ENCODE measurements at places on chromosomes 16 and 17.

DNA sequence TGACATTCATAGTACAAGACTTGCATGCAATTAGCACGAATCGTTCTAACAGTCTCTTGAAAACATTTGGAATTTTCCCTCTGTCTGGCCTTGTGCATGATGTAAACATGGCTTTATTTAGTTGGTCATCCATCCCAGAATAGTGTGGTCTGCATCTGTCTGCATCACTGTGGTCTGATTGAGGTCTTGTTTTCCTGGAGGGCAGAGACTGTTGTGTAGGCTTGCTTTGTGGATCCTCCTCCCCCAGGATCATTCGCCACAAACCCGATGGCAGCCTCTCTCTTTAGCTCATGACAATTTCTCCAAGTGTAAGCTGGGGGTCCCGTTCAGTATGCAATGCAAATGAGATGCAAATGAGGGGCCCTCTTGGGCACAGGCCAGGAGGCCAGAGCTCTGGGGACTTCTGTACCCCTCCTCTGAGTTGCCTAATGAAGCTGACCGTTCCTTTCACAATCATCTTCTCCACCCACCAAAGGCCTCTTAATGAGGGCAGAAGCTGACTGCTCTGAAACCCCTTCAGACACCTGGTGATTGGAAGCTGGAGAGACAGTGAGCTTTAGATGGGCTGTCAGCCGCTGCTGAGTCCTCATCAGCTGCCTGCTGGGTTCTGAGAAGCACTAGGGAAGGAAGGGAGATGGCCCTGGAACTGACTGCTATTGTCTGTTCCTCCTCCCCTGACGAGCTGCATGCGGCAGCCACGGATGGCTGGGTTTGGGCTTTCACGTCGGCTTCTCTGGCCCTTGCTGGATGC is 201.2 kb upstream of the CACNG3 start:
- DNase-seq: no peak

DNA sequence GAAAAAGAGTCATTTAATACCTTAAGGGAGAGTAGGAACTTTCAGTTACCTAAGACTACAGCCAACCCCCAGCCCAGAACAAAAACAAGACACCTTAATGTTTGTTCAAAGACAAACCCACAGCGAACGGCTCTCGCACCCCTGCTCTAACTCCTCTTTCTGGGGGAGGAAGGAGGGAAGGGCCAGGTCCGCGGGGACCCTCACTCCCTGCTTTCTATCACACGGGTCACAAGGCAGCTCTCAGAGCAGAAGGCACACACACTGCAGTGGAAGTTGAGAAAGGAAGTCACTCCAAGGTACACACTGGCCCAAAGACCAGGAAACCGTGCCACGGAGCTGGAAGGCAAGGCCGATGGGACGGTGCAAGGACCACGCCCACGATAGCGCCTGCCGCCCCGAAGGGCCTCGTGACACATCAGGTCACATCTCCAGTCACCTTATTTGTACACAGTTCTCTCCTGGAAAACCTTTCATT is 10.0 kb downstream of the LITAFD start:
- DNase-seq: no peak

DNA sequence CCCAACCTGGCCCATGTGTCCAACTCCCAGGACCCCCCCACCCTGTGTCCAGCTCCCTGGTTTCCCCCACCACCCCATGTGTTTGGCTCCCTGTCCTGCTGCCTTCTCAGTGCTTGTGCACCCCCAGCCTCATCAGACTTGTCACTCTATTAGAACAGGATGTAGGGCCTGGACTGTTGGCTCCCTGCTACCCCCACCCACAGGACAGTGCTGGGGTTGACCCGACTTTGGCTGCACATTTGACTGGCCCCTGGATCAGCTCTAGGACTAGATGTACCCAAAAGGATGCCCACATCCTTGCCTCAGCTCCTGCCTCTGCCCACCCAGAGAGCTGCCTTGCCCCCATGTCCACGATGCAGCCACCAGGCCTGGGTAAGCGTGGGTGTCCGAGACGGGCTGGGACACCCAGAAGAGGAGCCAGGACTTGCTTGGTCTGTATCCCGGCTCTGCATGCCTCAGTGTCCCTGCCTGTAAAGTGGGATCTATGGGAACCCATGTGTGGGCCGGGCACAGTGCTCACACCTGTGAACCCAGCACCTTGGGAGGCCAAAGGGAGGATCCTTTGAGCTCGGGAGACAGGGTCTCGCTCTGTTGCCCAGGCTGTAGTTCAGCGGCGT is 1.5 kb upstream of the CCDC57 start:
- DNase-seq: no peak

DNA sequence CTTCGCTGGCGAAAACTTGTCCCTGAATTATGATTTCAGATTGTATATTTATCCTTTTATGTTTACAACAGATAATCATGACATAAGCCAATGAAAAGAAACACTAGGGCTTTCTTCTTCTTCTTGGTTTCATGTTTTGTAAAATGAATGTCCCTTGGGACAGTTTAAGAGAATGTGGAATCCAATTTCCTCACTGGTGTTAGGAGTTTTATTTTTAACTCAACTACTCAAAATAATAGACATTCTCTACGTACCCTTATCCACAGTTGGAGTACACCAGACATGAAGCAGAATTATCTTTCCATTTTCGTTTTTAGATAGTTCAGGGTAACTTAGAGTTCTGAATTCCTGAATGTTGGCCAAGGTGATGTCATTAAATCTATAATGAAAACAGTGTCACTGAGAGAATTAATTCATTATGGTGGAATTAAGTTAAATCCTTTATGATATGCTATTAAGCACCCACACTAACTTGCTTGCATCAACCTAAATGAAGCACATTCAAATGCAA is 43.4 kb downstream of the IRX6 start:
- no peak for DNase-seq

- peak; percentile 76 for DNase-seq
Measured at GRCh38 chr17:72592242-72592966, 471.6 kb downstream of the SOX9 start.

DNA sequence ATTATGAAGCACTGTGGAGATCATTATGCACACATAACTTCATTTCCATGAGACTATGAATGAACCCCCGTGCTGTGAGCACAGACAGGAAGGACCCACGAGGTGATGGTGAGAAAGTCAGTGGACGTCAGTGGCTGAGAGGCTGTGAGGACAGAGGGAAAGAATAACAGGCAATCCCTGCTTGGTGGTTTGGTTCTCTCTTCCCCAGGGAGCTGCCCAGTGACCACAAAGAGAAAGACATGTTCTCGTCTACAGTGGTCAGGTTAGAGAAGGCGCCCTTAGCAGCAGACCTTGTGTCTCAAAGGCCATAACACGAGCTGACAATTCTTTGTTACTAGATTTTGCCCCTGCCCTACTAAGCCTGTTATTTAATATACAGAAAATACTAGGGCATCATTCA is 609.2 kb downstream of the TOX3 start:
- DNase-seq: no peak

DNA sequence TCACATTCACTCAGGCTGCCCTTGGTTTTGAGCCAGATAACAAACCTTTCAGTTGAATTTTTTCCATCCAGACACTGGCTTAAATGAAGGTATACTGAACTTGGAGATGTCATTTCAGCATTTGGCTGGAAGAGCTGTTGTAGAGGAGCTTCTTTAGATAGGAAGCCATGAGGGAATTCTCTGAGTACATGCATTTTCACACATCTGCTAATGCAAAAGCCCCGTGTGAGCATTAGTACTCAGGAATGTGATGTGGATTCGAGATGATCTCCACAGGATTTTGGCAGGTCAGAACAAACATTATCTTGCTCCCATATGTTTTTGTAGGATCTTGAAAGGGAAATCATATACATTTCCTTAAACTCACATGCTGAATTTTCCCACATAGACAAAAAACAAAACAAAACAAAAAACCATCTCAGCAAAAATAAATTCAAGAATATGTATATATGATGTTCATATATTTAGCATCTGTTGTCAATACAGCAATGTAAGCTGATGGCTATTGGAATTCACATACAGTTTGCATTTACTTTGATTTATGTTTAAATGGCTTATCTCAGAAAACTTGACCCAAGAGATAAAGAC is 277.2 kb upstream of the TBX2 start:
- DNase-seq: no peak

GRCh38 chr17:78781893-78782304 is at the start of gene CYTH1:
Gene CYTH1 (minus strand): TSS chr17:78782273. CDS start chr17:78782223, 50 bp downstream.
- DNase-seq: no peak

DNA sequence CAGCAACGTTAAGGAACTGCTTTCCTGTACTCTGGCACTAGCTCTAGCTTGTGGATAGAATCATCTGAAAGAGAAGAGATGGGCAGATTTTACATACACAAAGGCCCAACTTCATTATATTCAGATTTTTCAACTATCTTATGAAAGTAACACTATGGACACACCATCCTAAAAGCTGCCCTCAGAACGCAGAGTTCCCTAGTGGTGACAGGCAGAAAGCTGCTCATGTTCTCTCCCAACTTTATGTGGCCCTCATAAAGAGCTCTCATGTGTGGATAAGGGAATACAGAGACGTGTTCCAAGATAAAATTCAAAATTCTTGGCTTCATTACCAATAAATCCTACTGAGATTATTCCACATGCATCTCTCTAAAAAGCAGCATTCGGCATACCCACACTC is 1.5 kb downstream of the CFAP20 start:
- no peak for DNase-seq

DNA sequence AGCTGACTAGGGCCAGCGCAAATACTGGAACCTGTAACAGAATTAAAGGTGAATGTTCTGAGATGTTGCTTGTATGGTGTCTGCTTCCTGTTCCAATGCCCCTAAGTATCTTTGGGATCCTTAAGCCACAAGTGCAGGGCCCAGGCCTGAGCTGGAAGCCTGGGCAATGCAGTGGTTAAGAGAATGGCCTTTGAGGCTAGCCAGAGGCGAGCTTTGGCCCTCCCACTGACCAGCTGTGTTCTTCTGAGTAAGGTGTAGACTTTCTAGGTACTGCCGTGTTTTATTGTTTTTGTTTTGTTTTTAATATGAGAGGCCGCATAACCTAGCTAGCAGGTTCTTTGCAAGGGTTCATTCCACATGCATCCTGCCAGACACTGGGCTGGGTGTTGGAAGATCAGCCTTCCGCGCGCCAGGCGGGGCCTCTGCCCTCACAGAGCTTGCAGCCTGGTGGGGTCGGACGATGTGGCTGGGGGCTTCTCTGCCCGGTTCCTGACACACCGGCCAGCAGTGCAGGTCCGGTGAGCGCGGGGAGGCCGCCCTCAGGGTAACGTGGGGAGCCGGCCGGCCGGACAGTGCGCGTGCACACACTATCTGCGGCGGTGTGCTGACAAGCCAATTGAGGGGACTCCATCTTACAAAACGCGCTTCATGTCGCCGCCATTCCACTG is 551 bp upstream of the MLX start:
- no peak for DNase-seq

DNA sequence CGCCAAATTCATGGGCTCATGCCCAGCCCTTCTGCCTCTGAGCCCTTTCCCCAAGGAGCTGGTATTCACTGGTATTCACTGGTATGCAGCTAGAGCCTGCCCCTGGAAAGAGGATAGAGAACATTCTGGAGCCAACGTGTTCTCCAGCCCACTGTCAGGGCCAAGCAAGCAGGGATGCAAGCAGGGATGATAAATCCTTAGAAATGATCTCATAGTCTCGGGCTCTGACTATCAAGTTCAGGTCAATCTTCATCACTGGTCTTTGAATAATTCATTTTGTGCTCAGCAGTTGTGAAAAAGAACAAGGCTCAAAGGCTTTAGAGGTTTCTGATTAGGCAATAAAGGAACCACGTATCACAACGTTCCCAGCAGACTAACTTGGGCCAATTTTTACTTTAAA is 57.3 kb downstream of the CACNG5 start:
- no peak for DNase-seq

- DNase-seq: peak; percentile 50
Measured at GRCh38 chr17:78131172-78132083, 857 bp downstream of the TMC8 start.

- no peak for DNase-seq
Measured at GRCh38 chr17:83136156-83136555, 56.7 kb downstream of the METRNL start.

DNA sequence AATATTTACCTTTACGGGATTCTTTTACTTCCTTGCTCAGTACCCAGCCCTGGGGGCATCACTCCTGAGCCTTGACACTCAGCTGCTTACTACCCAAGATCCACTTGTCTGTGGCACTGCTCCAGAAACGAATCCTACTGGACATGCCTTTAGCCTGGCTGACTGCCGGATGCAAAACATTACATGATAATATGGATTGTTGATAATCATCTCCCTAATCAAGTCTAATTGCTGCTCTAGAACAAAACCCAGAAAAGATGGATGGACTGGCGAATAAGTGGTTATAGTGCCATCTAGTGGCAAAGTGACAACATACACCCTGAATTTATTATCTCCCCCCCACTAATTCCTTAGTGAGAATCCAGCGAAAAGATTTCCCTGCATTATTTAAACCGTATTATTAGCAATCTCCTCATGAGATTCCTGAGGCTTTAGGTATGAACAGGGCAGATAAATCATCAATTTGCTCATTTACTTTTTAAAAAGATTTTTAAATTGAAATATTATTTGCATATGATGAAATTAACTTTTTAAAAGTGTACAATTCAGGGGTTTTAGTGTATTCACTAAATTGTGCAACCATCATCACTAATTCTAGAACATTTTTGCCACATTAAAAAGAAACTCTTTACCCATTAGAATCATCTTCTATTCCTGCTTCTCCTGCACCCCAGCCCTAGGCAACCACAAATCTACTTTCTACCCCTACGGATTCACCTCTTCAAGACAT is 61.6 kb downstream of the RGS9 start:
- DNase-seq: peak; percentile 68

- DNase-seq: no peak
Measured at GRCh38 chr16:718922-719321, 2.0 kb upstream of the ANTKMT start.

DNA sequence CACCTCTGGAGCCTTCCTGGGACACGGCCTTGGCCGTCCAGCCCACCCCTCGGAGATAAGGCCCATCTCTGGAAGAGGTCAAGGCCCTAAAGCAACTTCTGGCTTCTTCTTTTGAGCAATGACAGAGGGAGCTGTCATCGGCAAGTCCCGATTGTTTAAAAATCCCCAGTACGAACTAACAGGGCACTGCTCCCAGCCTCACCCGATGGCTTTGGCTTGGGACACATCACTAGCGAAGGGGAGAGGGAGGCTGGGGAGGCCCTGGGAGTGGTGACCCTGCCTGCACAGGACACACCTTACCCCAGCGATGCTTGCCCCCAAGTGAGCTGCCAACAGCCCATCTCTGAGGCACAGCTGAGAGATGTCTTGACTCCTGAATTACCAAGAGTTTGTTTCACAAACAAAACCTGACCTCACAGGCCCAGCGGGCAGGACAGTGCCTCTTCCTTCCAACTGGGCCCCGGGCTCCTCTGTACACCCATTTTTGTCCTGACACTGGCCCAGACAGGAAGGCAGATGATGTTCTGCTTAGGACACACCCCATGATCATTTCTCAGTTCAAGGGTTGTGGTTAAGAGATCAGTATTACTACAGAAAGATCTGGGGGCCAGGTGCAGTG is 4.8 kb downstream of the SYNGR2 start:
- peak; percentile 42 for DNase-seq

DNA sequence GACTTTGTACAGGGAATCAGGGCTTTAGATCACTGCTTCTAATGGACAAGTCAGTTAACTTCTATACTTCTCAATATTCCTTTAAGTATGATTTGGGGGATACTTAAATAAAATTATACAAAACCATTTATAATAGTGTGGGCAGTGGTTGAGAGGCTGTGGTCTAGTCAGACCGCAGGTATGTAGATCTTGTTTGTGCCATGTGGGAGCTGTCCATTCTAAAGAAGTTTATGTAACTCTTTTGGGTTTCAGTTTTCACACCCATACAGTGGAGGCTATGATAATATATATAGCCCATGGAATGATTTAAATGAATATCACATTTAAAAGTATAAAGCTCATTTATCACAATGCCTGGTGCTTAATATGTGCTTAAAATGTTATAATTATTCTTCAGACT is 654.3 kb upstream of the KIF2B start:
- no peak for DNase-seq

Measured in activated CD4-positive, alpha-beta T cell treated with anti-CD3 and anti-CD28 coated beads, Interleukin-2, amount 50 U/mL, for 16 hours (primary cell).